ENCODE measurements at places on chromosomes 11 and 22.

DNA sequence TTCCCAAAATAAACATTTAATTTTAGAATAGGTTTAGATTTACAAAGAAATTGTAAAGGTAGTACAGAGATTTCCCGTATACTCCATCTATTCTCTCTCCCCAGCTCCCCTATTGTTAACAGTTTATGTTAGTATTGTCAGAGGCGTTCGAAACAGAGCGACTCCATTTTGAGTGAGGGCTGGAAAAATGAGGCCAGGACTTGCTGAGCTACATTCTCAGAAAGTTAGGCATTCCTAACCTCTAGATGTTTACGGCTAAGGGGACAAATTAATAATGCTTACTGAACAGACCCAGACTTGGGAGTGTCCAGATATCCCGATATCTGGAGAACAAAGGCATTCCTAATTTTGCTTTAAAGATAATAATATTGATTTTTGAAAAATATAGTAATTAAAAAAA is 12.4 kb upstream of the NUP160 start:
- H3K4me1 ChIP-seq = peaks cover 54% of the 10 kb centered on the region
- H3K36me3 ChIP-seq = no peaks in the 10 kb centered on the region
- H3K27me3 ChIP-seq = no peaks in the 10 kb centered on the region
- no peak overlapping the region for H3K4me3 ChIP-seq
- DNase-seq = no peak
- H3K27ac ChIP-seq = no peak overlapping the region

DNA sequence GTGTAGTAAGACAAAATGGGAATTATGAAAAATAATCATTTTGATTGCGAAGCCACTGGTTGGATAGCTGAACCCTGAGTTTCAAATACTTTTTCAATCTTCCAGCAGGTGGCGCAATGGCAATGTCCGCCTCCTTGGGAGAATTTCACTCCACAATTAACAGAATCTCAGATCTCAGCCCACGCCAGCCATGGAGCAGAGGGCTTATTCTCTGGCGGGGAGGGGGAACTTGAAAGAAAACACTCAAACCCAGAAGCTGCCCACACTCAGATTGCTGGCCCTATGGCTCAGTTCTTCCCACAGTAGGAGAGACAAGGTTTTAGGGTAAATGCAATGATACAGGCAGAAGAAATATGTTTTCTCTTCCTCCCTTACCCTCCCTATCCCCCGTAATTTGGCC is 38.7 kb upstream of the RCN1 start:
- H3K4me1 ChIP-seq = no peaks in the 10 kb centered on the region
- no peaks in the 10 kb centered on the region for H3K36me3 ChIP-seq
- DNase-seq = peak; percentile 63
- H3K4me3 ChIP-seq = no peak overlapping the region
- H3K27ac ChIP-seq = no peak overlapping the region
- H3K27me3 ChIP-seq = peaks cover 45% of the 10 kb centered on the region

DNA sequence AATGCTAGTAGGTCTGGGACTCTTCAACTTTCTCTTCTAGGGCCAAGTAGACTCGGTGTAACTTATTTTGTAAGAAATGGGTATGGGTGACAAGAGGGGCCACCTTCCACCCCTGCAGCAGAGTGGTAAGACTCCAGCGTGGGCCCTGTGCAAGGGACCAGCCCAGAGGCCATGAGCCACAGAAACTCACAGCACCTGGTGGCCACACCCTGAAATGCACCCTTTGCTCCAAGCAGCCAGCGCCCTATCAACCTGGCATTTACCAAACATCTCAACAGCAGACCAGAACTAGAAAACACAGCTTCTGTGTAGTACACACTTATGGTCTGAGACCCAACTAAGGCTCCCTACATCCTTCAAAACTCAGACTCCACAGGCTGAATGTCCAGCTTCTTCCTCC is 5.7 kb downstream of the CDCA5 start:
- peak overlapping the region; percentile 42 for H3K4me3 ChIP-seq
- peaks cover 60% of the 10 kb centered on the region for H3K4me1 ChIP-seq
- no peaks in the 10 kb centered on the region for H3K27me3 ChIP-seq
- peaks cover 15% of the 10 kb centered on the region for H3K36me3 ChIP-seq
- peak; percentile 73 for DNase-seq

DNA sequence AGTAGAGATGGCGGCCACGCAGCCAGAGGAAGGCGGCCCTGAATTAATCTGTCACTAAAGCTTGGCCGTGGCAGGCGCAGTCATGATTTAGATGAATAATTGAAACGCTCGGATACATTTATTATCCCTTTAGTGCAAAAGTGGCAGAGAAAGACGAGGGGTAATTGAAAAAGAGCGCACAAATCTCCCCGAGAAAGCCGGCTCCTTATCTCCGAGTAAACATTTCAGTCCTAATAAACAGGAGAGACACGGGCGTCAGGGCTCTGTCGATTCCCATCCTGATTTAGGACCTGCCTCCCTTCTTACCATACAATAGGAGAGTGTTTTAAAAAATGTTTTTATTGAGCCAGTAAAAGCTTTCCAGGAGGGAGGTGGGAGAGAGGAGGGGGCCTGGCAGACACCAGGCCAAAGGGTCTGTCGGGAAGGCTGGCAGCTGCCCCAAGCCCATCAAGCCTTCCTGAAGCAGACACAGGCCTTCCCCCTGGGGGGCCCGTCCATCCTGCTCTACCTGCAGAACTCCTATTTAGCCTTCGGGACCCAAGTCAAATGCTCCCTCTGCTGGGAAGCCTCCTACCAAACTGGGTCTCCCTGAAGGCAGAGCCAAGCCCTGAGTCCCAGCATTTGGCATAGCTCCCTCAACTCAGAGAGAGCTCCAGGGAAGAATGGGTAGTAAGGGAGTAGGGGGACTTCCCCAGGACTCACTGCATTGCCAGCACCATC is 22.8 kb downstream of the OTUB1 start:
- H3K27me3 ChIP-seq = peaks cover 31% of the 10 kb centered on the region
- no peak overlapping the region for H3K4me3 ChIP-seq
- H3K4me1 ChIP-seq = peaks cover 16% of the 10 kb centered on the region
- H3K36me3 ChIP-seq = peaks cover 11% of the 10 kb centered on the region
- DNase-seq = no peak
- H3K27ac ChIP-seq = no peak overlapping the region

GRCh38 chr11:26704249-26704648 is 17.6 kb downstream of the SLC5A12 start:
- H3K36me3 ChIP-seq = no peaks in the 10 kb centered on the region
- H3K27me3 ChIP-seq = no peaks in the 10 kb centered on the region
- H3K27ac ChIP-seq = no peak overlapping the region
- H3K4me1 ChIP-seq = no peaks in the 10 kb centered on the region
- no peak overlapping the region for H3K4me3 ChIP-seq
- DNase-seq = no peak

GRCh38 chr22:33896154-33896553 is 24.1 kb downstream of the LARGE1 start:
- no peaks in the 10 kb centered on the region for H3K4me1 ChIP-seq
- H3K4me3 ChIP-seq = no peak overlapping the region
- peaks cover 2% of the 10 kb centered on the region for H3K36me3 ChIP-seq
- DNase-seq = no peak
- no peak overlapping the region for H3K27ac ChIP-seq

- no peaks in the 10 kb centered on the region for H3K27me3 ChIP-seq
- DNase-seq = no peak
- H3K36me3 ChIP-seq = peaks cover 9% of the 10 kb centered on the region
- H3K4me1 ChIP-seq = peaks cover 46% of the 10 kb centered on the region
- no peak overlapping the region for H3K4me3 ChIP-seq
Measured at GRCh38 chr11:108221371-108221770, 1.1 kb downstream of the NPAT start.

Measured in activated T-cell treated with anti-CD3 and anti-CD28 coated beads, Interleukin-2, amount 50 U/mL, for 72 hours (primary cell).